ENCODE measurements at places on chromosomes 2 and 18.

GRCh38 chr2:95734976-95735890 lies 143.4 kb downstream of the TRIM43 start:
- no peak for DNase-seq

DNA sequence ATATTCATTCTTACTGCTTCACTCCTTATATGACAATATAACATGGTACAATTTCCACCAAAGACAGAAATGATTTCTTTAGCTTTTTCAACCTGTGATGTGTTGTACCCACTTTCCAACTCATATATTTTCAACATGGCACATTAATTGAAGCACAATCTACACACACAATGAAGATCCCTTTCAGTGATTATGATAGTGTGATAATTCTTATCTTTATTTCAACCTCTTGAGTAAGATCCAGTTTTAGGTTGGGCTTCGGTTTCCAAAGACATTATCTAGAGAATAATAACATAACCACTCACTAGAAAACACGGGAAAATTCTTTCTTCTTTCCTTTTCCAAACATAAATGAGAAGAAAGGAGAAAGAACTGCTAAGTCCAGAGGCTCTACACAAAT lies 3.4 kb upstream of the DSG3 start:
- no peak for DNase-seq

DNA sequence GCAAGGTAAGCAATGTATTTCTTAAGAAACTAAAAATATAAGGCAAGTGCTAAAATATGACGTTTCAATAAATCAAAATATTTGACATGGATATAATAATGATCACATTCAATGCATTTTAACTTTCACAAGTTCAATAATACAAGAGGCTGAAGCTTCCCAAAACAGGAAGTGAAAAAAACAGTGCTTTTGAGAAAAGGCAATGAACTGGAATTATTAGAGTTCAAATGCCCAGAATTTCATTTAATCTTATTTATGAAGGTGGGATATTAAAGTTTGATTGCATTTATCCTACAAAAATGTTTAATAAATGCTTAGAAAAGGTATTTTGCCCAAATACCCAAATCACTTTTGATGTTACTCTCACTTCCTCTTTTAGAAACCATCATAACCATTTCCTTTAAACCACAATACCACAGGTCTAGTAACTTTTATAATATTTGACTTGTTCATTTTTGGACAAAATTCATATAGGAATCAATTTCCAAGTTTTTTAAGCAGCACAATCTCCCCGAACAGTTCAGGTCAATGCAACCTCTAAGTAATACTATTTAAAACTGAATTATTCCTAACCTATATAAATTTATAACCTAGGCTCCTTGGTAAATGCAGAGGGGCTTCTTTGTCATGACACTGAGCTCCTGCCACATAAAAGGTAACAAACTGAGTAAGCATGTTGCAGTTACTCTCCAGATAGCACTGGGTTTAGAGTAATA lies 2.1 kb downstream of the NCKAP1 start:
- no peak for DNase-seq

DNA sequence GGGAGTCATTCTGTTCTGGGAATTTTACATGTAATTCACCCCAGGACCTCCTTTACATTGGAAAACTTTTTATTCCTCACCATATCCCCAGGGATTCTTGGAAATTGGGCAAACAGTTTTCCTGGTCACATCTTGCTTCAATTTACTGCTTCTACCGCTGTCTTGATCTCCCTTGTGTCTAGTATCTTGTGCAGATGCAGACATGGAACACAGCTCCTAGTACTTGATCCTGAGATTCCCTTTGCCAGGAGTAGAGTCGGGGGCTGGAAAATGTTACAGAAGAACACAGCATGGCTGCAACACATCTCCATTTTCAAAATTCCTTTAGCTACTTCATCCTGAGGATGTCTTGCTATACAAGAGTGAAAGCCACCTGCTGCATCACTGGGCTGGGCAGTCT lies 472.8 kb downstream of the PLCL1 start:
- DNase-seq = no peak

GRCh38 chr2:67631483-67631882 lies 234.3 kb downstream of the ETAA1 start:
- no peak for DNase-seq
